ENCODE measurements at places on chromosomes 6 and 20.

- no peak for DNase-seq
Measured at GRCh38 chr6:40889137-40889832, 149.7 kb downstream of the UNC5CL start.

DNA sequence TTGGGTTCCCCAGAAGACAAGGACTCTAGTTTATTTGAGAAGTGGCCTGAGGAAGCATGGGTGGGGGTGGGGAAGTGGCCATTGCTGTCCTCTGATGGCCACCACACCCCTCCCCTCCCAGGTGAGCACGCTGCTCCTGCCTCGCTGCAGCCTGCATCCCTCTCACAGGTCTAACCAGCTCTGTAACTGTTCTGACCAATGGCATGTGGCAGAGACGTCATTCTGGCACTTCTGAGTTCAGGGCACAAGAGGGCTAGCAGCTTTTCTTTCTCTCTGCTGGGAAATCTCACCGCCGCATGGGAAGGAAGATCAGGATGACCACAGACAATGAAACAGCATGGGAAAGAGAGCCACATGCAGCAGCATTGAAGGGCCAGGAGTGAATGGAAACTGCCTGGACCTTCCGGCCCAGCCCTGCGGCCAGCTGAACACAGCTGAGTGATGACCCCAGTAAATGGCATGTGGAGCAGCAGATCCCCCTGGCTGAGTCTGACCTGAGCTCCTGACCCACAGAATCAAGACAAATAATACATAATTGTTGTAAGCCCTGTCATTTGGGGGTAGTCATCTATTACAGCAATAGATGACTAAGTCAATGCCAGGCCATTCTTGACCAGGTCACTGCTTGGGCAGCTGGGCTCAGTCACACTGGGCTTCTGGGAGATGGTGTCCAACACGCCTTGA lies 179.8 kb downstream of the LINC00237 start:
- no peak for DNase-seq

DNA sequence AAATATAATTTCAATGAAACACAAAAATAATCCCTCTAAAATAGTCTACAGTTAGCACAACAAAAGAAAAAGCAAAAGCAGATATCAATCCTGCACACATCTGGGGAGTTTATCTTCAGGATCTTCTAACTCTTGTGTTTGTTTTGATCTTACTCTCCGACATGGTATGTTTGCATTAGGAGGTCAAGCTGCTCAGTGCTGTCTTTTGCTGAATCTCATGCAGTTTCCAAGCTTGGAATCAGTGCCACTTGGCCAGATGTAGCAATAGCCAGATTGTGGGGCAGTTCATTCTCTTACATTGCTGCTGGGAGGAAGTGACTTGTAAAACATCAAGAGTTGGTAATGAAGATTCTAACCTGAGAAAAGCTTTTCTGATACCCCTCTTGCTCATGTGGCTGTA lies 29.5 kb downstream of the RIOK1 start:
- no peak for DNase-seq

DNA sequence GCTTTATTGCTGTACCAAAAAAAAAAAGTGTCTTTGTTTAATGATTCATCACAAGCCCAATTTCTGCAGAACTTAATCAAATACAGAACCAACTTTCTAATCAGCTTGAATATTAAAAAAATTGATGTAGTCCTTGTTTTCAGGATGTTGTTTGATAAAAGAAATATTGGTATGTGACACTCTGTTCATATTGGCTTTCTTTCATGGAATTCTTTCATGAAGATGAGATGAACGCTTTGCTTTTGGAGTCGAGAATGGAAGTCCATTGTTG lies 184.3 kb downstream of the ZNF217 start:
- no peak for DNase-seq

DNA sequence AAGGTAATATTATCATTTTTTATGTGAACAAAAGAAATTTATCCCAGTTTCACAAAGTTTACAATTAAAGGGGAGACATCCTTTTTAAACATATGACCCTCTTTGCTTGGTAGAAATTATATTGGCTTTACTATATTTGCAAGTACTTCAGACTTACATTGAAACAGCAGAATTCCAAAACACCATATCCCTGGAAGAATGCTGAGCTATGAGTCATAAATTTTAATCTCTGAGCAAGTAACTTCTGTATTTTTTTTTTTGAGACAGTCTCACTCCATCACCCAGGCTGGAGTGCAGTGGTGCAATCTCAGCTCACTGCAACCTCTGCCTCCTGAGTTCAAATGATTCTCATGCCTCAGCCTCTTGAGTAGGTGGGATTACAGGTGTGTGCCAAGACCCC lies 240.4 kb downstream of the TBC1D32 start:
- DNase-seq = no peak

- no peak for DNase-seq
Measured at GRCh38 chr6:152750694-152751093, at the start of gene VIP. Gene VIP, plus strand, starts transcription at chr6:152750797. Its CDS starts 1,381 bp downstream, at chr6:152752178.

DNA sequence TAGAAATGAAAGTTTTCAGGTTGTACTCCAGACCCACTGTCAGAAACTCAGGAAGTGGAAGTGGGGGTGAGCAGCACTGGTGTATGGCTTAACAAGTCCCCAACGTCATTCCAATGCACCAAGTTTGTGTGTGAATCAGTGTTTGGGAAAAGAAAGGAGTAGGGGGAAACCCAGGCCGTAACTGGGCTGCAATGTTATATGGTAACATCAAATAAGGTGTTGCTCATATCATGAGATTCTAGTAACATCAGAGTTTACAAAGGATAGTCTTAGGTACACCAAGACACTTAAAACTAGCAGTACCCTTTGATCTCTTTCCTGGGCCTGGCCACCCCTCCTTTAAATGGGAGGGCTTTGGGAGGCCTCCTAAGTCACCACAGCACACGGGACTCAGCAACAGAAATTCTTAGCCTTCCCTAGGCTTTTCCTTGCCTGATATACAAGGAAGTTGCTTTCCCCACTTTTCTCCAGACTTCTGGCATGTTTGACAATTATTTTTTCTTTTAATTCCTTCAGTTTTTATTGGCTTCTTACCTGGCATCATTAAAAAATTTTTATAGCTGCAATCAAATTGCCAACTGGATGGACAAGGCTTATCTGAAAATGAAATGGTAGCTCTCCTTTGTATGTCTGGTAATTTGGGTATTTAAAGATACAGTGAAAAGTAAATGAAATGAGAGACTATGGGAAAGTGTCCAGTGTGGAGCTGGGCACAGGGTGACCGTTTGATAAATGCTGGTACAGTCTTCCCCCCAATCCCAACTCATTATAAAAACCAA lies 15.1 kb downstream of the E2F3 start:
- DNase-seq = no peak

- no peak for DNase-seq
Measured at GRCh38 chr6:106807947-106808611, 166.4 kb downstream of the CD24 start.

DNA sequence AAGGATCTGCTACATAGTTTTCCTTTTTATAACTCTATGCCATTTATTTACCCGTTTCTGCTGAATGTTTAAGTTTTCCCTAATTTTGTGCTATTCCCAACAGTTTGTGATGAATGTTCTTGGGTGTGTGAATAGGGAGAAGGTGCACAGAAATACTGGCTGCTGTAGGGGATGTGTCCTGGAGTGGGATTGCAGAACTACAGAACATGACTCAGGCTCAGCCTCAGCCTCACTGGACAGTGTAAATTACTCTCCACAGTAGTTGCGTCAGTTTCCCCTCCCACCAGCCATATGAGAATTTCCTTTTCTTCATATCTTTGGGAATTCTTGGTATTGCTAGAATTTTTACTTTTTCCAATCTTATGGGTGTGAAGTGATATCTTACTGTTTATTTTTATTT lies 57.0 kb downstream of the SLX4IP start:
- no peak for DNase-seq

- no peak for DNase-seq
Measured at GRCh38 chr20:63499338-63499969, 571 bp upstream of the EEF1A2 start.

DNA sequence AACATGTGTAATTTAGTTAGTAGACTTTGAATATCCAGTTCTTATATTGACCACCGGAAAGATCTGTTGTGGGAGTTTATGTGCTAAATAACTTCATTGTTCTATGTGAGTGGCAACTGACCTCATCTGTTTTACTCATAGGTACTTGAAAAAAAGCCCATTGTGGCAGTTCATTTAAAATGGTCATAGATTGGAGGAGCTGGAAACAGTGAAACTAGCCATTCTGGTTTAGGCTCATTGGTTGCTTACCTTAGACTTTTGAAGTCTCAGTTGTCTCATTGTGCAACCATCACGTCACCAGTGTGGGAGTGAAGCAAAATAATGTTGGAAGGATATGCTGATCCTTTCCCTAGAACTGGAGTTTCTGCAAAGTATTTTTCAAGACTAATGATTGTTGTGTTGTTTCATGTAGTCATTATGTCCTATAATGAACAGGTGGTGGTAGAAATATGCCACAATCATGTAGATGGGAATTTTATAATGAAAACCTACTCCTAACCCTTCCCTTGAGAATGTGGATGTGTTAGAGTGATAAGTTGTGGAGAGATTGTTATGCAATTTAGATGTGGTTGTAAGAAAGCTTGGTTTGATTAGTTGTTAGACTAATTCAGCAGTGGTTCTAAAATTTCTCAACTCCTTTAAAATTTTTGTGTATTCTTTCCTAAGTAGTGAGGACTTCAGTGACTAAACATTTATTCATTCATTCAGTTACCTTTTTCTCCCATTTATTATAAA lies 18.3 kb downstream of the DSP start:
- DNase-seq = no peak

GRCh38 chr6:138528137-138528536 lies 28.8 kb upstream of the NHSL1 start:
- DNase-seq = no peak

DNA sequence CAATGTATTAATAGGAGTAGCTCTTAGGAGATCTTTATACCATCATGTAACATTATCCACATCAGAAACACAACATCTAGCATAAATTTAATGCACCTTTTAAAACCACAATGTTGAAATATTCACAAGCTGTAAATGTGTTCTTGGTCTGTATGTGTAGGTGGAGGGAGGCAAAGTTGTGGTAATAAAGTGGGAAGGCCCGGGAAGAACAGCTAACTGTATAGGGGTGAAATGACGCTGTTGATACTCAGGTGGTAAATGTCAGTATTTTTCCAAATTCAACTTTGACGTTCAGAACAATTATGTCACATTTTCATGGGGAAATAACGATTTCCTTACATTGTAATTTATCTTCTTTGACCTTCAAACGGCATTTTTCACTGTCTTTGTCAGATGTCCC lies 146.0 kb upstream of the STMND1 start:
- DNase-seq = no peak

DNA sequence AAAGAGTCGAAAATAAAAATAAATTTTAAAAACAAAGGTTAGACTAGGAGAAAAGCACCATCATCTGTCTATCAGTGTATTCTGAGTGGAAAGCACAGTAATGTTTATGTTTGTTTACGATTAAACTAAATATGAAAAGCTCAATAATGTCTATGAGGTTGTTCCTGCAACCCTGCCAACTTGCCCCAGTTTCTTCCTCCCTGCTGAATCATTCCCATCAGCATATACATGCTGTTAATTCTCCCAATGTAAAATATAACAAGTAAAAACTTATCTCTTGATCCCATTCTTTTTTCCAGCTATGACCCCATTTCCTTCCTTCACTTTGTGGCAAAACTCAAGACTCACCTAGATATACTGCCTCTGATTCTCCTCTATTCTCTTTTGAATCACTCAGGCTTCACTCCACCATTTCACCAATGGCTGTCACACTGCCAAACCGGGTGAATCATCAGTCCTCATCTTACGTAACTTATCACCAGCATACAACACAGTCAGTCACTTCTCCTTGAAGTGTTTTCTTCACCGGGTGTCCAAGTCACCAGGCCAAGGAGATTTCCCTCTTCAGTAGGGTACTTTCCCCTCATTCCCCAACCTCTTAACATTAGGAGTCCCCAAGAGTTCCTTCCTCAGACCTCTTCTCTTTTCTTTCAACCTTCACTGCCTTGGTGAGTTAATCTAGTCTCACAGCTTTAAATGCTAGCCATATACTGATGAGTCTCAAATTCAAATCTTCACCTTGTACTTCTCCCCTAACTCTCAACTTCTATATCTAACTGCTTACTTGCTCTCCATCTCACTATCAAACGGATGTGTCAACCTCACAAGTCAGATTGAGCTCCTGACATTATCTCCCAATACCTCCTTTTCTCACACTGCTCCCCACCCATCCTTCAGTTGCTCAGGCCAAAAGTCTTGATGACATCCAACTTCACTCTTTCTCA lies 6.2 kb downstream of the TMEM242 start:
- no peak for DNase-seq

GRCh38 chr6:35508027-35508426 lies 4.7 kb downstream of the TULP1 start:
- DNase-seq = peak; percentile 47

- DNase-seq = no peak
Measured at GRCh38 chr20:33812908-33813462, 1.8 kb downstream of the CHMP4B start.

- DNase-seq = no peak
Measured at GRCh38 chr6:83310046-83310445, 116.9 kb downstream of the RWDD2A start.

DNA sequence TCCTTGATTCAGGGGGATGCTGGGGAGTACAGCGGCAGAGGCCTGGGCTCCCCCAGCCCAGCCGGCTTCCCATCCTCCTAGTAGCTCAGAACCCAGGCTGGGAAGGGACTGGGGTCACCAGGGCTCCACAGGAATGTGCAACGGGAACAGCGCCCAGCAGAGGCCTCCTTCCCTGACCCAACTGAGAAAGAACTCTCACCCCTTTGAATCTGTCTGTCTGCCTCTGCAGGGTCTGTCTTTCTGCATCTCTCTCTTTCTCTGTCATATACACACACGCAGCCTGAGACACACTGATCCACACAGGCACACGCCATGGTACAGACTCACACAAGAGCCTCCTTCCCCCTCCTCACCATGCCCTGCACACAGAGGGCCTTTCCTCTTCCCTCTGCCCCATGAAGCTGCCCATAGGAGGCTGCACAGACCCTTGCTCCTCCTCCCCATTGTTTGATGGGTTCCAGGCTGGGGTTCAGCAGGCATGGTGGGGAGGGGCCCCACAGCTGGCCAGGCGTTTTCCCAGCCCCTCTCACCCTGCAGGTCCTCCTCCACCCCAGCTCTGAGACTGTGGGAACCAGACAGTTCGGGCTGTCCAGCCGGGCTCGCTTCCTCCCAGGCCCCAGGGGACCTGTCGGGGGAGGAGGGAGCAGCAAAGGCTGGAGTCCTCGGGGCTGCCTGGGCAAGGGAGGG lies 2.8 kb downstream of the FOXS1 start:
- no peak for DNase-seq

- DNase-seq = no peak
Measured at GRCh38 chr20:51423290-51423667, 119.2 kb downstream of the NFATC2 start.

- DNase-seq = no peak
Measured at GRCh38 chr6:142821860-142822259, 123.1 kb downstream of the HIVEP2 start.

- no peak for DNase-seq
Measured at GRCh38 chr6:46789434-46790354, 3.5 kb upstream of the MEP1A start.

- DNase-seq = no peak
Measured at GRCh38 chr20:31859266-31859997, 10.9 kb downstream of the DUSP15 start.

DNA sequence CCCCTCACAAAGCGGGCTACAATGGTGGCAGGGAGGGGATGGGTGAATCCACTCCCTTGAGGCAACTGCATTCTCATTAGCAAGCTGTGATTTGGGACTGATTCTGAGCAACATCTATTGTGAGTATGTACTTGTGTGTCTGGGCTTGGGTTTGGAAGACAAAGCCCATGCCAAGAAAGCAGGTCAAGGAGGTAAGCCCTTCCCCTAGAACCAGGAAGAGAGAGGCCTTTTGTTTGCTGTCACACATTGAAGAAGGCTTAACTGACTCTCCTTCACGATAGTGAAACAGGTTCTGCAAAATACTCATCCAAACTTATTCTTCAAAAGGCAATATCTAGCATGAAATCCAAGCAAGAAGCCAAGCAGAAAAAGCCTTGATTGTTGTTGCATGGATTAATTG lies 403.1 kb upstream of the ID4 start:
- DNase-seq = no peak
